ENCODE measurements at places on chromosomes 3 and 15.

DNA sequence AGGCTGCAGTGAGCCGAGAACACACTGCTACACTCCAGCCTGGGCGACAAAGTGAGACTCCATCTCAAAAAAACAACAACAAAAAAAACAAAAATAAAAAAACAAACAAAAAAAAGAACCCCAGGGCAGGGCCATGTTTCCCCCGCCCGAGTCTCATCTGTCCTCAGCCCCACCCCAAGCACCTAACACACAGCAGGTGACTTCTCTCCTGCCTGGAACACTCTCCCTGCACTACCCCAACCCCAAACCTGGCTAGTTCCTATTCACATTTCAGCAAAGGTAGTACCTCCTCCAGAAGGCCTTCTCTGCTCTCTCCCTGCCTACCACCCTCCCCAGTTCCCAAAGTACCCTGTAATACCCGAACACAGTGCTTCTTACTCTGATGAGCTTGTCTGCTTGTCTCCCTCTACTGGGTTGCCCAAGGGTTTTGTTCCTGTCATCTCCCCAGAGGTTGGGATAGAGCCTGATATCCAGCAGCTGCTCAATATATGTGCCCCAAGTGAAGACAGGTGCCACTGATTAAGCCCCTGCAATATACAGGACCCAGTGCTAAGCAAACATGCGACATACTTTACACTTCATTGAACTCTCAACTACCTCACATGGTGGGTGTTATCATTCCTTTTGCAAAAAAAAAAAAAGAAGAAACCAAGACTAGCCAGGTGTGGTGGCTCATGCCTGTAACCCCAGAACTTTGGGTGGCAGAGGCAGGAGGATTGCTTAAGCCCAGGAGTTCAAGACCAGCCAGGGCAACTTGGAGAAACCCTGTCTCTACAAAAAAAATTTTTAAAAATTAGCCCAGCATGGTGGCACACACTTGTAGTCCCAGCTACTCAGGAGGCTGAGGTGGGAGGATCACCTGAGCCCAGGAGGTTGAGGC is 103.6 kb downstream of the DAPK2 start:
- DNase-seq = no peak

DNA sequence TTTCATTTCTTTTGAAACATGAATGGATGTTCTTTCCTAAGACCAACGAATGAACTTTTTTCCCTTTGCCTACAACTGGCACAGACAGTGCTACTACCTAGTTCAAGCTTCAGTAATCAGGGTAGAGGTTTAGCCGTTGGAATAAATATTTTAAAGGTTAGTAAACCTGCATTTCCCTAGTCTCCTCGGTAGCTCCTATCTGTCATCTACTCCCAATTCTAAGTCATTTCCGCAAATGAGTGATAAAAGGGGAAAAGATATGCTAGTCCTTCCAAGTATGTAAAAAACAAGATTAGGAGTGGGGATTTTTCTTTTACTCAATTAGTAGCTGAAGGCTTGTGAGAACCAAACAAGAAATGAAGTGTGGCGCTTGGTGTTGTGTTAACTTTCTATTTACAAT is 15.2 kb downstream of the SLTM start:
- no peak for DNase-seq

- DNase-seq = no peak
These were observed 7.5 kb upstream of the CHST14 start for GRCh38 chr15:40463279-40463678.

DNA sequence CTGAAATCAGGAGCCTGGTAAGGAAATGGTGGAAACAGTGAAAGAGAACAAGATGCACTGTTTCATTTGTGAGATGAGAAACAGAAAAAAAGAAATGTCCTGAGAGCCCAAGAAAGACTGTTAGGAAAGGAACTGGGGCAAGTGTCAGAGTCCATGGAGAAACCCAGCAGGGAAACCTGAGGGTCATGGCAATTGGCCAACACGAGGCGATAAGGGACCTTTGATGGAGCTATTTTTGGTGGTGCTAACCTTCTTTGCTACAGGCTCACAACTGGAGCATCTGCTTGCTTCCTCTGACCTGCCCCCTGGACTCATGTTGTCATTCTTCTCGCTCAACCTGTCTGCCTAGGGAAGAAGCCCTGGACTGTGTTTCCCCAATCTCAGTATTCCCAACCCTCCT is 4.2 kb upstream of the TMEM41A start:
- DNase-seq = no peak

- peak; percentile 92 for DNase-seq
These were observed 26.4 kb downstream of the ANXA2 start for GRCh38 chr15:60371175-60372051.

DNA sequence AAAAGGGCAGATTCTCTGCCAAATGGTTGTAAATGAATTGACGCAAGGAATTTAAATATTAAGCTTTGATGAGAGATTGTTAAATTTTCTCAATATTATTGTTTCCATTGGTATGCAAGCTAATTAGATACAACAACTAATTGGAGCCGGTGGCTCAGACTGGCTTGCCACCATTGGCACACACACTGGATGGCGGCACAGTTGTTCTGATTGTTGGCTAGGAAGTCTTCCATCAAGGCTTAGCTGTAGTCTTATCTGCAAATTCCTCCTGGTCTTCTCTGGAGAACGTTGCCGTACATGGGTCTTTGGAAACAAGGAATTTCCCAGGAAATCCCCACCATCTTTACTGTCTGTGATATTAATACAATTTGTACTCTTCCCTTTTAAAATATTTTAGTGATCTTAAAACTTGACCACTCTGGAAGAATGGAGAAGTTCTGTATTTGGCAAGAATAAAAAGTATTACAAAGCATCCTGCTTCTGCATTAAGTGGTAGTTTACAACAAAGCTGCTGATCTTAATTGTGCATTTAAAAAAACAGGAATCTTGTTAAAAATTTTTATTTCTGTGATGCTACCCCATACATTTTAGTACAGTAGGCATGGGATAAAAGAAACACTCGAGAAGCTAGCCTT is 126.5 kb downstream of the UBE2E2 start:
- no peak for DNase-seq

DNA sequence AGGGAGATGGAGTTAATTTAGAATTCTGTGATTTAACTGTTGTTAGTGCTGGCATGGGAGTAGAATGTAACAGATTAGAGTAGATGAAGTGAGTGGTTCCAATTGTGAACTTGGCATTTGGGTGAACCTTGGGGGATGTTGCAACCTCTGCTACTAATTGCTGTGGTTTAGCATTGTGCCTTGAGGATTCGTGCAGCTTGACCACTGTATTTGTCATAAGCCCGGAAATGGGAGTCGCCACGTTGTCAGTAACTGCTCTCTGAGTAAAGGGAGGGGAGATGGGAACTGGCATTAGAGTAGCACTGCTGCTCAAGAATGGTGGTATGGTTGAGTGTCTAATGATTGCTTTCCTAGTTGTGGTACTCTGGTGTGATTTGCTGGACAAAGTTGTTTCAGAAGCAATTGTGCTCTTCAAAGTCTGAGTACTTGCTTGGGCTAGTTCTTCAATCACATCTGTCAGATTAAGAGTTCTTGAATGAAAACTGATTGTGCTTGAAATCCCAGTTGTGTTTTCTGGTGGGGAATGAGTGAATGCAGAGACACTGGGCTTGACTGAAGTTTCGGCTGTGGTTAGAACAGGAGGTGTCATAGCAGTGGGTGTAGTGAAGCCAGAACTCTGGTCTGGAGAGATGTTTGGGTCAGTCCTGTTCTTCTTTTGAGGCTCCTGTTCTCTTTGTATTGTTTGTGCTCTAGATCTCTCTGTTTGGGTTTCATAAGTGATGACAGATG is 15.4 kb downstream of the IGSF10 start:
- DNase-seq = peak; percentile 76

DNA sequence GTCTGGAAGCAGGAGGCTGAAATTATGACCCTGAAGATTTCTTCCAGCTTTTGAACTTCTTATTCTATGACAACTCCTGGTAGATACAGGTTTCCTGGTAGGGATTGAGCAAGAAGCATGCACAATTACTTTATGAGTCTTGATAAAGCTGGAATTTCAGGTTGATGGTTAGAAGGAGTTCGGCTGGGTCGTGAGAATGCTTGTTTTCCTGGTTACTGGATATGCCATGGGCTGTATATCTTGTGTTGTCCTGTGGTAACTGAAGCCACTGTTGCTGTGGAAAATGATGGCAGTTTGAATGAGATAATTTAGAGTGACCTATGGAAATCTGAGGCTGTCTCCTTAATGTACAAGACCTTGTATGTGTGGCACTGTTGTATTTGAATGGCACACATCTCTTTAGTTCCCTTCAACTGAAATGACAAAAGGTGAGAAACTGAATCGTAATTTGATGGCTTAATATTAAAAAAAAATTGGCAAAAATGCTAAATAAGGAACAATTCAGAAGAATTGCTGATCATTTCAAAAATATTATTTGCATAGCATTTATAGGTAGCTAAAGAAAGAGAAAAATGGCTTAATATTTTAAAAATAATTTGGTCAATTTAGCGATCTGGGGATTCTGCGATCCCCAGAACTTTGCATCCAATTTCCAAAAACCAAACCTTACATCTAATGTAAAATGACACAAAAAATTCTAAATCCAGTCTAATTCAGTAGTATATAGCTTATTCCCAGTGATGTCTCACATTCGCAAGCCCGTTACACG is 1.1 kb upstream of the UBE2E1 start:
- DNase-seq = no peak

DNA sequence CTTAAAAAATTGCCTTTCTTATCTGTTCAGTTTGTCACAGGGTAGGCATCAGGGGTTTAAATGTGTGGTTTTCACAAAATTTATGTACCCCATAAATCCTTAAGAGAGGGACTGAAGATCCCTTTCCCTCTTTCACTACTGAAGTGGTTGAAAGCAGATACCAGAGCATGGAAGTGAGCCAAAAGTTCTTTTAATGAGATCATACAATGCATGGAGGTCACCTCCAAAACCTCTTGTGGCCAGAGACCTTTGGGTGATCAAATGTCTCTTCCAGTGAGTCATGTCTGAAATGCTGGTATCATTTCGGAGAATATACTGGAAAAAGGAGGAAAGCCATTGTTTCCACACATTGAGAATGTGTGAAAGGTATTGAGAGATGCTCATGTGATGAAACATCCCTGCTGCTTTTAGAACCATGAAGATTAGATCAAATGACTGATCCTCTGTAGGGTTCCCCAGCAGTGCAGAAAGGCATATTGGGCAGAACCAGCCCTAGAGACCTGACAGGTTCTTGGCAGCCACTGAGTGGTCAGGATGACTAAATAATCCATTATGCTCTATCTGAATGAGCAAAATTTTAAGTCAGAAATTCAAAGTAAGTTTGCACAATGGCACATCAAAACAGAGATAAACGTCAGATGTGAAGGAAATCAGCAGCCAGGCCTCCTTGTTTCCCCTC is 165.8 kb upstream of the SLC2A2 start:
- DNase-seq = peak; percentile 40

GRCh38 chr15:95567686-95568085 is 762.8 kb upstream of the NR2F2 start:
- DNase-seq = no peak

DNA sequence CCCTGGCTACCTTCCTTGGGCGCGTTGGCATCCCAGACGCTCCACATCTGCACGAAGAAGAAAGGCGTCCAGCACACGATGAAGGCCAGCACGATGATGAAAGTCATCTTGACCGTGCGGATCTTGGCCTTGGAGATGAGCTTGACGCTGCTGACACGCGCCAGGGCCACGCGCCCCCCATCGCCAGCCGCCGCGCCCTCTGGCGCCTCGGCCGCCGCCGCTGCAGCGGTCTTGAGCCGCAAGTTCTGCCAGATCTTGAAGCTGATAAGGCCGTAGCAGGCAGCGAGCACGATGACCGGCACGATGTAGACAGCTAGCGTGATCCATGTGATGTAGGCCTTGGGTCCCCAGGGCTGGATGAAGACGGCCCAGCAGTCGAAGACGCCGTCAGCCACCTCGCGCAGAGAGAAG is 2.2 kb downstream of the OXTR start:
- no peak for DNase-seq

DNA sequence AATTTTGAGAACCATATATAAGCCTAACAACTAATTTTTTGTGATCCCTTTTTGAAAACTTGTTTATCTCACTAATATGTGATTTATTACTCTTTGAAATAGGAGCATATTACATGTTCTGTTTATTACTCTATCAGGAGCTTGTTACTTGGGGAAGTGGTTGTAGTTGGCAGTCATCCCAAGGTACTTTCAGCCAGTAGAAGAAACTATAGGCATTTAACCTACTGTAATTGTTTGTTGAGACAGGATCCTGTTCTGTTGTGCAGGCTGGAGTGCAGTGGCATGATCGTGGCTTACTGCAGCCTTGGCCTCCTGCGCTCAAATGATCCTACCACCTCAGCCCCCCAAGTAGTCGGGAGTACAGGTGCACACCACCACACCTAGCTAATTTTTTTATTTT is 195.6 kb downstream of the TCF12 start:
- no peak for DNase-seq

DNA sequence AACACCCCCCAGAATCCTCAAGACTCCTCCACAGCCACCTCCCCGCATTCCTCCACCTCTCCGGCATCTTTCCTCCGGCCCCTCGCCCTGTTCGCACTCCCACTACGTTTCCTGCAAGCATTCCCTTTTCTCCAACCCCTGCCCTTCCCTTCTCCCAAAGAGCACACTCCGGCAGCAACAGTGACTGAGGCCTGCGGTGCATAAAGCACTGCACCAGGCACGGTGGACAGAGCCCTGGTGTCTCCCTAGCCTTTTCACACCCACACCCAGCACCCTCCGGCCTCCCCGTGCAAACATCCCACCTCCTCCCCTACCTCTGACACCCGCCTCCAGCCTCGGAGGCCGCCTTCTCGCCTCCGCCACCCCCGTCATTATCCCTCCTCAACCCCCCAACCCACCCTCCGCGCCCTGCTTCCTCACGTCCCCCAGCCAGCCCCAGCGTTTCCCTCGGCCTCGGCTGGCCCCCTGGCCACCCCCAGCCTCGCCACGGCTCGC is 577 bp downstream of the ZNF148 start:
- DNase-seq = no peak

DNA sequence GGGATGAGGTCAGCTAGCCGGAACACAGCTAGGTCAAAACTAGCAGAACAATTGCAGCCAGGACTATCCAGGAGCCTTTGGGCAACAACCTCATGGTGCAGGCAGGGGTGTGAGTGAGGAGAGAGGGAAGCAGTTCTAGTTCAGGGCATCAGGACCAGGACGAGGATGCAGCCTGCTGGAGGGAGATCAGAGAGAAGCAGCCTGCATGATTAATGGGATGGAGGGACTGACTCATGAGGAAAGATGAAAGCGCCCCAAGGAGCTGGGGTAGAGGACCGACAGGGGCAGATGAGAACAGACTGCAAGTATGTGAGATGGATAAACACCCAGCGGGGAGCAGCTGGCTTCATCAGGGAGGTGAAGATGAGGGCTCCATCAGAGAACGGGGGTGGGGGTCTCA is 37.9 kb upstream of the LRTM1 start:
- DNase-seq = no peak

DNA sequence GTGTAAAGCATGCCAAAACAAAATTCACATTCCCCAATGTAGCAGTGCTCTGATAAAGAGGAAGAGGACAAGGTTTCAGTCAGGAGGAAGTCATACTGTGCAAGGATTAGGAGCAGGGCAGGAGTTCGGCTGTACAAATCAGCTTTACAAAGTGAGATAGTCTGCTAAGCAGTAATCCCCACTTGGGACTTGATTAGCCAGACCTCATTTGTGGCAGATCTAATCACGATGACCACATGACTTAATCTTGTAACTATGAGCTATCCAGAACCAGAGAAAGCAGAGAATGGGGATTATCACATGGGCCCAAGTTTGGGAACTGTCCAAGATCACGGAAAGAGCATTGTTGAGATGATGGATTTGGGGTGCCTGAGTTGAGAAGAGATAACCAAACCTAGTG is 7.8 kb downstream of the DCBLD2 start:
- DNase-seq = no peak

- no peak for DNase-seq
These were observed 97.6 kb downstream of the FRMD4B start for GRCh38 chr3:69288161-69288895.

- DNase-seq = no peak
These were observed 56.3 kb downstream of the OSBPL10 start for GRCh38 chr3:31924610-31925270.
